ENCODE measurements at places on chromosomes 1 and 21.

DNA sequence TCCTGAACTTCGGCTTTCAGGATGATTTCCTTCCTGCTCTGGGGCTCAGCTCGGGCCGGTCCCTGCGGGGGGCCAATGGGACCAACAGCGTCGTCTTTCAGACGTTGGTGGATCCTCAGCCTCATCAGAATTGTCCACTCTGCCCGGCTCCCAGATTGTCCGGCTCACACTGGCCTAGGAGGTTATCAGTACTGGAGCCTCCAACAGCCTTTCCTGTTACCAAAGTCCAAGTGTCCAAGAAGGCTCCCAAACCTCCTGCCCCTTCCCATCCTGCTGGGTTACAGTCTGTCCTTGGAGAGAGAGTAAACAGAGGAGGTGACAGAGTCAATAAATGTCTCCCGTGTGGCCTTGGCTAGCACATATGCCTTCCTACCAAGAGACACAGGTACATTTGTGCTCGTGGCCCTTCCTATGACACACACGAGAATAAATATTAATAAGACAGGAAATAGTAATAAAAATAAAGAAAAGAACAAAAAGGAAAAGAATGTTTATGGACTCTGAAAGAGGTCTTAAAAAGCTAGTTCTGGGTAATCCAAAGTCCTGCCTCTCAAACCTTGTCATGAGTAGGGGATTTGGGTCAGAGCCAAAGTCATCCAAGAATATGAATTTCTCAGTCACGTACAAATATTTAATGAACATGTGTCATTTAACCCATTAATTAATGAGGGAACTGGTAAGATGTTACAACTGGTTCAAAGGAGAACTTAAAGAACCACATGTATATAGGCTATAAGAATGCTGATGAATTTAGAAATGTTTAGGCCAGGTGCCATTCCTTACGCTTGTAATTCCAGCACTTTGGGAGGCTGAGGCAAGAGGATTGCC lies 80.8 kb upstream of the SLC2A1 start:
- DNase-seq, result no peak

GRCh38 chr1:232925421-232926220 lies 24.8 kb upstream of the NTPCR start:
- no peak for DNase-seq

DNA sequence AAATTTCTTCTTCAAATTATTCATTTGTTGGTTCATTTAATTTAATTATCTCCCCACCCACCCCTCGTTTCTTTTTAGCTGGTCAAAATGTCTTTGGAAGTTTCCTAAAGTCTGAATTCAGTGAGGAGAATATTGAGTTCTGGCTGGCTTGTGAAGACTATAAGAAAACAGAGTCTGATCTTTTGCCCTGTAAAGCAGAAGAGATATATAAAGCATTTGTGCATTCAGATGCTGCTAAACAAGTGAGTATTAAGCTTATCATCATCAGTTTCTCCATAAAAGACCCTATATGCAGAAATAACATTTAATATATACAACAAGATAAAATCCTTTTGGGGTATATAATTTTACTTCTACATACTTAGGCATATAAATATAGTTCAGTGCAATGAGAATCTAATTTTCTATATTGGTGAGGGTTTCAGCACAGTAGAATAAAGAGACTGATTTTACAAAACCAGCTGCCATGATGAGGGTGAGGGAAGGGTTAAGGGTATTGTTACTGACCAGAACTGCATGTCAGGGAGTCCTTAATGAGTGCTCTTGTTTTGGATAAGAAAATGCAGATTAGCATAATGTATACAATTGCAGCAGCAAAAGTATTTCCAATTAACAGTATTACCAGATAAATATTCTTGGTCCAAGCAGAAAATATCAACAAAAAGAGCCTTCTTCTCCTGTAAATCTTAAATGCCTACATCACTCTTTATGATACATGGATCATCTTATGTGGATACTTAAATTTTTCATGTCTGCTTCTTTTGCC lies 2.8 kb downstream of the RGS1 start:
- DNase-seq, result no peak

DNA sequence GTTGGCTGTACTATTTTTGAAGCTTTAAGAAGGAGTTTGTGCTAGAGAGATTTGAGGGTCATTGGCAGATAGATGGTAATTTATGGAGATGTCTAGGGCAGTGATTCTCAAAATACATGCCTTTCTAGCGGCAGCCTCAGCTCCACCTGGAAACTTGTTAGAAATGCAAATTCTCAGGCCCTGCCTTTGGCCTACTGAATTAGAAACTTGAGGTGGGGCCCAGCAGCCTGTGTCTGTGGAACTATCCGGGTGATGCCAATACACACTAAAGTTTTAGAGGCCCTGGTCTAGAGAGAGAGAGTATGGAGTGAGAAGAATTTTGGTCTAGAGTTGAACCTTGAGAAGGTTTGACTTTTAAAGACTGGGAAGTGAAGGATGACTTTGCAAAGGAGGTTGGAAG lies 82.5 kb downstream of the CDC14A start:
- no peak for DNase-seq

DNA sequence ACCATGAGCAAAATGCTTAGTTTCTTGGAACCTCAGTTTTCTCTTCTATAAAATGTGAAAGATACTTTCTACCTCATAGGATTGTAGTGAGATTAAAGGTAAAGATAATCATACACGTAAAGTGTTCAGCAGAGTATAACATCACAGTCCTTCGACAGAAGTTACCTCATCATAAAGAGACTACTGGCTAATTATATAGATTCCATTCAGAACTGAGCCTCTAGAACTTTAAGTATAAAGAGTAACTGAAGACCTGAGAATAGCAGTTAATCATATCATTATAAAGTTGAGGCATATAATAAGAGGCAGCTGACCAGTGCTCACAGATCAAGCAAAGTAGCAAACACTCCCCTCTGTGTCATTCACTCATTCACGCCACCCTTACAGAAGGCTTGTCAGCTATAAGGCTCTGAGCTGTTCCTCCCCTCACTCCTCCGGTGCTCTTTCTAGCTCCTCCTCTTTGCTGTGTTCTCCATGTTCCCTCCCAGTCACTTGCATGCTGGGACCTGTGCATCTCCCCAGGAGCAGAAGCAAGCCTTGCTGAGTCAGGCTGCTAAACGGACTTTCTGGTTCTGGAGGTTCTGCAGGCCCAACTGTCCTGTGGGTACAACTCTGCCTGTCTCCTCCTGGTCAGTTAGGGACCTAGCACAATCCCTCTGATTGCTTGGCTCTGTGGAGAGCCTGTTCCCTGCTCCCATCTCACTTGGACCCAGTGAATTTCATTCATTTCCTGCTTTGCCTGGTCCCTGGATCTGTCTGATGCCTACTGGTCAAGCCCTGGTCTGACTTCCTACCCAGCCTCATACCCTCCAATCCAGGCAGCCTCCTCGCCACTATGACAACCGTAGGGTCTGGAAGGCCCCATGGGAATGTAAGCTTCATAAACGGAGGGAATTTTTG lies 28.3 kb upstream of the LY9 start:
- DNase-seq, result peak; percentile 80

GRCh38 chr1:44608141-44608540 lies 66.1 kb downstream of the TMEM53 start:
- DNase-seq, result no peak

DNA sequence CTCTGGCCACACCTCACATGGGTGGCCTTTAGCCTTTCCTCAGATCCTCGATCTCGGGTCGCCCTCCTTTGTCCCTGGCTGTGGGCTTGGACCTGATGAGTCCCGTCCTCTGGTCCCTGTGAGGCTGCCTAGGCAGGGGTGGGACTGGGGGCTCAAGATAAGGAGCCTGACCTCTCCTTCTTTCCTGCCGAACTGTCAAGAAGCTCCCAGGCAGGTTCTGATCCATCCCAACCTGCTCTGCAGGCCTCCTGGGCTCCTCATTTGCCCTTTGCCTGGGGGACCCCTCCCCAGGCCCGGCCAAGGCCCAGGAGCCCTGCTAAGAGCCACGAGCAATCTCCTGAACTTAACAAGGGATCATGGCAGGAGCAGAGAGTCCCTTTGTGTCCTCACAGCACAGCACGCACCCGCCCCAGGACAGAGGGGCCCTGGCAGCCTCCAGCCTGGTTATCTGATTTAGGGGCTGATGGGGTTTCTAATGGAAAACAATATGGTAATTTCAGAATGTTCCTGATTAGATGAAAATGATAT lies 82.4 kb upstream of the POU3F1 start:
- no peak for DNase-seq

DNA sequence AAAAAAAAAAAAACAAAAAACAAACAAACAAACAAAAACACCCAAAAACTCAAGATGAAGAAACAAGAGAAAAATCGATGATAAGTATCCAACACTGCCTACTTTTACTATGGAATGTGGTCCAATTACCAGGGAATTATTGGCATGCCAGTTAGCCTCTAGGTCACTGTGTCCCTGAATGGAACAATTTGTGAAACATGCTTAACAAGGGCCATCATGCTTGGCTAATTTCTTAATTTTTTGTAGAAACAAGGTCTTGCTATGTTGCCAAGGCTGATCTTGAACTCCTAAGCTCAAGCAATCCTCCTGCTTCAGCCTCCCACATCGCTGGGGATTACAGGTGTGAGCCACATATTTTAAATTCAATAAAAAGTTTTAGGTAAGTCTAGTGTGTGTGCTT lies 23.9 kb downstream of the PLPP3 start:
- DNase-seq, result no peak
